Amniotic stem cell (primary cell): ENCODE measurements at places on chromosomes 12 and 14.

DNA sequence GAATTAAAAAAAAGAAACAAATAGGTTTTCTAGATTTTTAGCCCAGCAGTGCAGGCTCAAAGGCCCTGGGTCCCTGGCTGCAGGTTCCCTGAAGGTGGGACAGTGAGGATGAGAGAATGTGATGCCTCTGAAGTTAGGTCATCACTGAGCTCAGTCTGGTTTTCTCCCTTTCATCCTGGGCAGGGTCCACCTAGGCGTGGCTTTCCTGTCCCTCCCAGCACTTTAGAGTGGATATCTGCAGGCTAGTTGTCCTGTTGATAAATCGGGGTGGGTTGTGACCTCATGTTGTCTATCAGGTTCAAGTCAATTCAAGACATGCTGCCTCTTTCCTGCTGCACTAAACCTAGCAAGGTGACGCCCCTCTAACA is 60.9 kb downstream of the MAP1LC3B2 start:
- DNase-seq: no peak

GRCh38 chr14:56452940-56453339 is 126.7 kb upstream of the TMEM260 start:
- DNase-seq: no peak

GRCh38 chr14:22221508-22221907 is 367.5 kb downstream of the DAD1 start:
- no peak for DNase-seq

DNA sequence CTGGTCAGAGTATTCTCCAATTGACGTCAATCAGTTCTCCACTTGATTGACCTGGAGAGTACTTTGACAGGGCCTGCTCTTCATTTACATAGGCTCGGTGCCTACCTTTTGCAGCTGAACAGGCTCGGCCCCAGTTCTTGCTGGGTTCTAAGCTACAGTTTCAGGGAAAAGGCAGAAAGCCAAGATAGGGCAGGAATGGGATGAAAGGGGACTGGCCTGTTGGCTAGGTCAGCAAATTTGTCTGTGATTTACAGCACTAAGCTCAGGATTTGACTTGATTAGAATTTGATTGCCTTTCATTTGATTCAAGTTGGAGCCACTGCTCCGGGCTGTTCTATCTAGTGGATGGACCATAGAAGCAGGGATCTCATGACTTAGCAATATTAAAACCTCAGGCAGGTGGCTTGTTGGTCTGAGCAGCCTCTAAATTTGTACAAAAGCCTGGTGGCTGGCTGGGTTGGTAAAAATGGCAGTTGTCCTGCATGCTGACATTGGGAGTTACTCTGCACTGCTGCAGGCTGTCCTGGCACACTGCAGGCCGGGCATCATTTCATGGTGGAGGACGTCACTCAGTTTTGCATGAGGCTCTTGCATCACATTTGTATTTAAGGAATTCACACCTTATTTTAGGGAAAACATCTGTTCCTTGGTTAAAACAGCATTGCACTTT is 71.8 kb downstream of the BICD1 start:
- DNase-seq: no peak

DNA sequence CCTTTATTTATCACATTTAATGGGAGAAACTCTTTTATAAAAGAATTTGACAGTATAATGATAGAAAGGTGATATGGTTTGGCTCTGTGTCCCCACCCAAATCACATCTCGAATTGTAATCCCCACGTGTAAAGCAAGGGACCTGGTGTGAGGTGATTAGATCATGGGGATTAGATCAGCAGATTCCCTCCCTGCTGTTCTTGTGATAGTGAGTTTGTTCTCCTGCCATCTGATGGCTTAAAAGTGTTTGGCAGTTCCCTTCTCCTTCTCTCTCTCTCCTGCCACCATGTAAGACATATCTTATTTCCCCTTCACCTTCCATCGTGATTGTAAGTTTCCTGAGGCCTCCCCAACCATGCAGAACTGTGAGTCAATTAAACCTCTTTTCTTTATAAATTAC is 1110.3 kb downstream of the FLRT2 start:
- no peak for DNase-seq

GRCh38 chr14:28121512-28122297 is 644.9 kb upstream of the FOXG1 start:
- DNase-seq: no peak

DNA sequence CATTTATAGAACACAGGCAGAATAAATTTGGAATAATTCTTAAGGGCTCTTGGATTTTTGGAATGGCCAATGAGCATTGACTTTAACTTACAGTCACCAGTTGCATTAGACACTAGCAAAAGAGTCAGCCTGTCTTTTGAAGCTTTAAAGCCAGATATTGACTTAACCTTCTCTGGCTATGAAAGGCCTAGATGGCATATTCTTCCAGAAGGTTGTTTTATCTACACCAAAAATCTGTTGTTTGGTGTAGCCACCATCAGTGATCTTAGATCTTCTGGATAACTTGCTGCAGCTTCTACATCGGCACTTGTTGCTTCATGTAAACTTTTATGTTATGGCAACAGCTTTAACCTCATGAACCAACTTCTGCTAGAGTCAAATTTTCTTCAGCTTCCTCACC is 10.4 kb downstream of the PCNX1 start:
- no peak for DNase-seq
